ENCODE measurements at places on chromosomes 1 and 21.

- no peak for DNase-seq
Measured at GRCh38 chr21:25890001-25890400, 155.2 kb downstream of the GABPA start.

- DNase-seq: no peak
Measured at GRCh38 chr1:175792136-175792535, 48.7 kb upstream of the TNR start.

- no peak for DNase-seq
Measured at GRCh38 chr1:160674415-160674814, 27.6 kb upstream of the SLAMF1 start.

- no peak for DNase-seq
Measured at GRCh38 chr1:89873288-89873687, 52.5 kb downstream of the LRRC8D start.
